ENCODE measurements at places on chromosomes 4 and X.

DNA sequence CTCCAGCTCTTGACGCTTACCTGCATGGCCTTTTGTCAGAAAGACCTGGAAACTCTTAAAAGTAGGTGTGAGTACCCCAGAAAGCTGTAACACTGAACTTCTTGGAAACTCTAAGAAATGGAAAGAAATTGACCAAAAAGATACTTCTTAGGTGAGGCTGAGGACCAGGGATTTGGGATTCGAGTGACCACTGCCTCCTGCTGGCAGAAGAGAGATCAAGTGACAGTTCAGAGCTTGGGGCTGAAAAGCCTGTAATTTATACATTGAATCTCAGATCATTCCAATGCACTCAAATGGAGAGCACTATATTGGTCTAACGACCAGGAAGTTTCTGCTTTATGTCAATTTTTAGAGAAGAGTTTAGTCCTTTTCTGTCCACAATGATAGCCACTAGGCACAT lies 204.6 kb downstream of the PDGFRA start:
- no peak for DNase-seq

DNA sequence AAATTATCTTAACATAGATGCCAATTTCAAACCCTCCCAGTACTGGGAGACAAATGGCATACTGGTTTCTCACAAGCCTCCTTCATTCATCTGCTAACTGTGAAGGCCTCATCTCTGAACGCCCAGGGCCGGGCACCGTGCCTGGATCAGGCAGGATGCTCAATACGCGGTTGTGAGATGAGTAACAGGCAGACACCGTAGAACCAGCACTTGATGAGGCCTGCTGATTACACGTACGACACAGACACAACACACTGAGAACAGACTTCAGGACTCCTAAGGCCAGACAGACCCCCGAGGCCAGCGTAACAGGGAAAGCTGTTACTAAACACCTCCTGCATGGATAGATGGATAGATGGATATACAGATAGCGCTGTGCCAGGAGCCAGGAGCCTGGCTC lies 154.6 kb downstream of the AFAP1 start:
- no peak for DNase-seq

DNA sequence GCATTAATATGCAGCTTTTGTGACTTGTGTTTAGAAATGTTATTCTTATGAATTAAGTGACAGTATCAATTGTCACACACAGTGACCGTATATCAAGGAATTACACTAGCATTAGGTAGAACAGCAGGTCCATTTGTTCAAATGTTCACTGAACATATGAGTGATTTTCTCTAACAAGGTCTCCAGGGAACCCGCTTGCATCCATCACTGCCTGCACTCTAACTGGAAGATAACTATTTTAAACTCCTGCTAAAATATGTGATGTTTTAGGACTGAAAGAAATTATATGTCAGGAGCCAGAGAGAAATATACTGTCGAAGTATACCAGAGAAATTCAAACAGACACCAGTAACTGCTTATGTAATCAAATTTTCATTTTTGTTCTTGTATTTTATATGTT lies 1395.7 kb downstream of the PCDH18 start:
- no peak for DNase-seq

DNA sequence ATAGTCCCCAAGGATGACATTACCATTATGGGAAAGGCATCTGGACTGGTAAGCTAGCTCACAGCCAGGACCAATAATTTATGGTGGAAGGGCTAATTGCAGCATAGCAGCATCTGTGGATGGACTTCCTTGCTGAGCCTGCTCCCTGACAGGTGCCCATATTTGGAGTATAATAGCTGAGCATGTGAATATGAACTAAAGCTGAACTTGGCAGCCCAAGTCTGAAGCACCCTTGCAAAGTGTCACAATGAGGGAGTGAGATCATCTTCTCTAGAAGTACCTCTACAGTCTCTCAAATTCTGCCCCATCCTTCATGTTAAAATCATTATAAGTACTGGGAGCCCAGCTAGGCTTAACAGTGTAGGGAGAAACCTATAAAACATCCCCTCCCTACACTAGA lies 128.2 kb upstream of the INPP4B start:
- no peak for DNase-seq

GRCh38 chrX:150688911-150689451 lies 4.2 kb upstream of the MTMR1 start:
- no peak for DNase-seq

DNA sequence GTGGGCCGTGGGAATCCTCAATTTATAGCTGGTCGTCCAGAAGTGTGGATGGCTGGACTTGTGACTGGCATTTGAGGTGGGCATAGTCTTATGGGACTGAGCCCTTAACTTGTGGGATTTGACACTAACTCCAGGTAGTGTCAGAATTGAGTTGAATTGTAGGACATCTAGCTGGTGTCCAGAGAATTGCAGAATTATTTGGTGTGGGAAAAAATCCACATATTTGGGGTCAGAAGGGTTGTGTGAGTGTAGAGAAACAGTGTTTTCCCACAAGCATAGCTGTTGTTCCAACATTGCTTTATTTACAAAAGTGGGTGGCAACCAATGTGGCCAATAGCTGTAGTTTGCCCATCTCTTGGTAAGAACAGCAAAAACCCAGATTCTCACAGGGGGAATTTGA lies 91.3 kb downstream of the MOSPD2 start:
- DNase-seq = no peak

DNA sequence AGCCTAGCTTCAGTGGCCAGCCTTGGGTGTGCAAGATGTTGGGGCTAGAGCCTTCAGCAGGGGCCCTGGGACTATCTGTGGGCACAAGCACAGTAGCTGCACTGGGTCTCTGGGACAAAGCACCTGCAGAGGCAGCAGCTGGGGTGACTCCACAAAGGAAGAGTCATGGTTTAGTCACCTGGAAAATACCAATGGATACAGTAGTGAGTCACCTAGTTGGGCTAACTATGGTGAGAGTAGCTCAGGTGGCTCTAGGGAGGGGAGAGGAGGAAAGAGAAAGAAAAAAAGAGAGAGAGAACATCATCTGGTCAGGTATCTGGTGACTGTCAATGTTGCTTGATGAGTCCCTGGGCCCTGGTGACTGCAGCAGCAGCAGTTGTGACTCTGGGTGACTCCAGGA lies 72.9 kb upstream of the SPIN4 start:
- no peak for DNase-seq

DNA sequence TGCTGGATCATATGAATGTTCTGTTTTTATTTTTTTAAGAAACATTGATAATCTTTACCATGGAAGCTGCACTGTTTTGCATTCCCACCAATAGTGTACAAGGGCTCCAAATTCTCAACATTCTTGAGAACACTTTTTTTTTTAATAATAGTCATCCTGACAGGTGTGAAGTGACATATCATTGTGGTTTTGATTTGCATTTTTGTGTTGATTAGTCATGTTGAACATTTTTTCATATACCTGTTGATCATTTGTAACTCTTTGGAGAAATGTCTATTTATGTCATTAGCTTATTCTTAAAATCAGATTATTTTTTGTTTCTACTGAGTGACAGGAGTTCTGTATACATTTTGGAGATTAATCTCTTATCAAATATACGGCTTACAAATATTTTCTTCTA lies 408.5 kb downstream of the GLUD2 start:
- no peak for DNase-seq

DNA sequence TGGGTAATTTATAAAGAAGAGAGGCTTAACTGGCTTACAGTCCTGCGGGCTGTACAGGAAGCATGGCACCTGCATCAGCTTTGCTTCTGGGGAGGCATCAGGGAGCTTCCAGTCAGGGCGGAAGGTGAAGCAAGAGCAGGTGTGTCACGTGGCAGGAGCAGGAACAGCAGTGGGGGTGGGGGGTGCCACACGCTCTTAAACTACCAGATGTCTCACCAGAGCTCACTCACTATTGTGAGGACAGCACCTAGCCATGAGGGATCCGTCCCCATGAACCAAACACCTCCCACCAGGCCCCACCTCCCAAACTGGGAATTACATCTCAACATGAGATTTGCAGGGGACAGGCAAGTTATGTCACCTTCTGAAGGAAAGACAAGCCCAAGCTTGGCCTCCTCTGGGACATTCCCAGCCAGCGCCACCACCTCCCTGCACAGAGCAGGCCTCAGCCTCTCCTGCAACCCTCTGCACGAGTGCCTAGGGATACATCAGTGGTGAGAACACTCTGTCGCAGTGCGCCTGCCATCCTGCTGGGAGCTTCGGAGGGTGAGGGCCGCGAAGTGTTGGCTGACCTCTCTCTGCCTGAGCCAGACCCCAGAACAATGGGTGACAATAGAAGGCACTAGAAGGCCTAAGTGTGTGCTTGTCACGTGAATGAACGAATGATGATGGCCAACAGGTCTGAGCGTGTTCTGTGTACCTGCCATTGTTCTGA lies 244.3 kb downstream of the EVC2 start:
- DNase-seq = no peak

DNA sequence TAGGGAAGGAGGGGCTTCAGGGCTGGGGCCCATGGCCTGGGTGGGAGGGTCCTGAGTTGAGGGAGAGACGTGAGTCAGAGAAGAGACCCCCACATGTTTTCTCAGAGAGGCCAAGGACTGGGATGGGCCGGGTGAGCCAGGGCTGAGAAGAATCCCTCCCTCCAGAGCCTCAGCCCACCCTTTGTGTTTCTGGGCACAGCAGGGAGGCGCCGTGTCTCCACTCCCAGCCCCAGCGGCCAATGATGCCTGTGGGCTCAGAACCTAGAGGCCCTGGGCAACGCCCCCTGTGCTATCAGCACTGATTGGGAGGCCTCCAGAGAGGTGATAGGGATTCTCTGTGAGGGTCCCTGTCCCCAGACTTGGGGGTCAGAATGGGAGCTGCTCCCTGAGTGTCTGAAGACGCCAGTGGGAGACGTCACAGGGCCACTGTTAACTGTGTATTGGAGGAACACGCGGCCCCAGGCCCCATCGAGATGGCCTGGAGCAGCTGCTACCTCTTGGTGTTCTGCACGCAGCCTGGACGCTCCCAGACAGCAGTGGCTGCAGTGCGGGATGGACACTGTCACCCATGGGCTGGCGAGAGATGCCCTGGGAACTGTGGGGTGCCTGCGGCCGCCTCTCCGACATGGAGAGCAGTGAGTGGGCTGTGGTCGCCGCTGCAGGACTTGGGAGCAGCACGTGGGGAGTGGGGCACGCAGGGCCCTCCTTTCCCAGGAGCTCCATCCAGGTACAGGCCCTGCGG lies 8.5 kb downstream of the FGFRL1 start:
- no peak for DNase-seq

DNA sequence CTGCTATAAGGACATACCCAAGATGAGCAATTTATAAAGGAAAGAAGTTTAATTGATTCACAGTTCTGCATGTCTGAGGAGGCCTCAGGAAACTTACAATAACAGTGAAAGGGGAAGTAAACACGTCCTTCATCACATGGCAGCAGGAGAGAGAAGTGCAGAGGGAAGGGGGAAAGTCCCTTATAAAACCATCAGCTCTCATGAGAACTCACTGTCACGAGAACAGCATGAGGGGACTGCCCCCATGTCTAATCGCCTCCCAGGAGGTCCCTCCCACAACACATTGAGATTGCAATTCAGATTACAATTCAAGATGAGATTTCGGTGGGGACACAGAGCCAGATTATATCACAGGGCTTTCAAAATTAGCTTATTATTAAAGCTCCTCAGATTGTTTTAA lies 209.5 kb upstream of the PPP3CA start:
- no peak for DNase-seq

DNA sequence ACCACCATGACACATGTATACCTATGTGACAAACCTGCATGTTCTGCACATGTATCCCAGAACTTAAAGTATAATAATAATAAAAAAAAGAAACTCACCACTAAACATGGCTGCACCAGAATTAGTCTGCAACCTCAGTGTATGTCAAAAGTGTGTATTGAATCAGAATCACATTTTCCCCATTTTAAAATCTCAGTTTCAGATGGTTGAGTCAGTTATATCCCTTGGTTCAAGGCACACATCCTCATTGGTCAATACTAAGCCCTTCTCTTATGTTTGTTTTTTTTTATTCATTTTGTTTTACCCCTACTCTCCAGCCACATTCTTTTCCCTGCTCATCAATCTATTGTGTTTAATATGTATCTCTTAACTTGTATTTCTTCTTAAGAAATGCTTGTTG lies 57.8 kb upstream of the ANXA3 start:
- DNase-seq = no peak

DNA sequence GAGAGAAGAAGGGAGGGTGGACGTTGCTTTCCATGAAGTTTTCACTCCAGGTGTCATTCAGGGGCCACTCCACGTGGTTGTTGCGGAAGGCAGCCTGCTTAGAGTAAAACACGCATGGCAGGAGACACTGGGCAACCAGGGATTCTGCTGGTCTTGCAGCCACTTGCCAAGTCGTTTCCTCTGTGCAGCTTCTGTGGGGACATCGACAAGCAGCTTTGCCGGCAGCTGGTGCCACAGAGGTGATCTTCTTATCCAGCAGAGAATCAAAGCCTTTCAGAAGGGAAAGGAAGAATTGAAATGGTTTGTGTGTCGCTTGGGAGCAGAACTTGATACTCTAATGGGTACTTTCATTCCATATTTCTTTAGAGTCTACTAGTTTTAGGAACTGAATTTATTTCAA lies 867.1 kb upstream of the TENM3 start:
- DNase-seq = no peak

- no peak for DNase-seq
Measured at GRCh38 chr4:47075919-47076318, 44.6 kb downstream of the GABRB1 start.

DNA sequence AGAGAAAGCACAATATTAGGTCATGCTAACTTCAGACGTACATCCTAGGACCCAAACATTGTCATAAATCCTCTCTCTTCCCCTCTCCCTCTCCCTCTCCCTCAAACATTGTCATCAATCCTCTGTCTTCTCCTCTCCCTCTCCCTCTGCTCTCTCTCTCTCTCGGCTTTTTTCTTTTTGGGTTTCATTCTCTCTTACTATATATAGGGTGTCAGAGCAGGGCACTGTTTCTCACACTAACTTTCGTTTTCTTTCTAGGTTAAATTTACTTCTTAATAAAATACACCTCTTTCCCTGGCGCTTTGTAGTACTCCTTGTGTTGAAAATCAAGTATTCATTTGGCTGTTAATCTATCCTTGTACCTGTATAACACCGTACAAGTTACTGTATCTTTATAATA lies 37.0 kb upstream of the HERC5 start:
- no peak for DNase-seq

DNA sequence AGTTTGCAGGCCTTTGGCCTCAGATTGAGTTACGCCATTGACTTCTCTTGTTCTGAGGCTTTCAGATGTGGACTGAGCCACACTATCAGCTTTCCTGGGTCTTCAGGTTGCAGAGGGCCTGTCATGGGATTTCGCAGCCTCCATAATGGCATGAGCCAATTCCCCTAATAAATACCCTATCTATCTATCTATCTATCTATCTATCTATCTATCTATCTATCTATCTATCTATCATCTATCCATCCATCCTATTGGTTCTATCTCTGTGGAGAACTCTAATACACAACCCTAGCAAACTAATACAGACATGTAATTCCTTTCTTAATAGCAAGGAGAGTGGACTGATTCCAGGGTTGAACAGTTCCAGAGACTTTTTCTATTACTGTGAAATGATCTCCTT lies 9.5 kb upstream of the STIM2 start:
- DNase-seq = no peak

Measured in hematopoietic multipotent progenitor cell treated with erythropoietin and hydrocortisone succinate and interleukin-3 and kit ligand, for 15 days (in vitro differentiated cells).